ENCODE measurements at places on chromosomes 1 and 21.

GRCh38 chr1:212608959-212609700 lies 569 bp downstream of the ATF3 start:
- DNase-seq = peak; percentile 65

- no peak for DNase-seq
Measured at GRCh38 chr1:15937706-15938168, 38.2 kb downstream of the ZBTB17 start.

DNA sequence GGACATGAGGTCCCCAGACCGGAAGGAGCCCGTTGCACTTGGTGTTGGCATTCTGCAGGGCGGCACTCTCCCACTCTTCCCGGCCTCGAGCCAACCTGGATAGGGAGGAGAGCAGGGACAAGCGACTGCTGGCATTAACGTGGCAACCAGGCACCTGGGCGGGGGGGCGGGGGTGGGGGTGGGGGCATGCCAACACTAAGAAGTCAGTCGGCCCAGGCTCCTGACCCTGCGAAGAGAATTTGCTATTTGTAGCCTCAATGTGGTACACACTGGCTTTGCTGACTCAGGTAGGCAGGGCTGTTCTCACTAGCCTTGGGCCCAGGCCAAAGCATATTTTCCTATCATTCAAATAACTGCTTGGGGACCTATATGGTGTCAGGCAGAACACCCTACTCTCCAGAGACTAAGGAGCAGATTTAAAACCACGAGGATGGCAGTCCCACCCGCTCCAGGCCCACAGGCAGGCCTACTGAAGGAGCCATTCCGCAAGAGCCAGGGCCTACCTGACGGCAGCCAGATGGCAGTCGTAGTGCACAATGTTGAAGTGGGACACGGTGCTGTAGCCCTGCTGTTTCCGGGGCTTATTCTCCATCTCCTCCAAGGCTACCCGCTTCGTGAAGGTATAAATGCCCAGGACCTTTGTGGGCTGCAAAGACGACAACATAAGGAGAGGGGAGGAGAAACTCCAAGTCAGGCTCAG lies 123.7 kb downstream of the UBR4 start:
- no peak for DNase-seq

- no peak for DNase-seq
Measured at GRCh38 chr1:172163498-172164215, 256.8 kb upstream of the C1orf105 start.

DNA sequence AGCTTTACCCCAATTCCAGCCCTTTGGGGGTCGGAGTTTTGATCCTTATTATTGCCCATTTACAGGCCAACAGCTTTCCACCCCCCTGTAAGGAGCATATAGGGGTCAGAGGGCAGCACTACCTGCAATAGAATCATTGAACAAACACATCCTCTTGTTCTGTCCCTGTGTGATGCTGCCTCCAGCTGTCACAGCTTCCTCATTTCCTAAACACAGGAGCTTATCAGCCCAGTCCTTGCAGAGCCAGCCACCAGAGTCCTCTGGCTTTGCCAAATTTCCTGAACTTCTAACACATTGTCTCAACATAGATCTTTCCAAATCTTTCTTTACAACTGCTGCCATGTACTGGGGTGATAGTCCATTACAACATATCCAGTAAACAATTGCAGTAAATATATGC lies 32.8 kb upstream of the PTBP2 start:
- DNase-seq = no peak

DNA sequence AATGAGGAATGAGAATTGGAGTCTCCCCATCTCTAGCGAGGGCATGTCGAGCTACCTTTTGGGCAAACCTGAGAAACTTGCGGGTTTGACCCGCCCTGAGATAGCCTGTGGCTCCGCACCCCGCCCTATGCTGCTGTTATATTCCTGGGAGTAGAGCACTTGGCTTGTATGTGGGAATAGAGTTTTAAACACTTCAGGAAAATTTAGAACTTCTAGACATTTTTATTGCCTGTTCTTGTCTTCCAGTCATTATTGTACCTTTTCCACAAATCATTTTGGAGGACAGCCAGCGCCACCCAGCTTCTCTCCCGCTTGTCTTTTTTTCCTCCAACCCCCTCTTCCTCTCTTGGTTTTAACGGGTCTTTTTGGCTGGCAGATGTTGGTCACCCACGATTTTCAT lies 738 bp downstream of the GNPAT start:
- peak; percentile 52 for DNase-seq

- no peak for DNase-seq
Measured at GRCh38 chr1:55089683-55090082, 50.3 kb downstream of the PCSK9 start.

DNA sequence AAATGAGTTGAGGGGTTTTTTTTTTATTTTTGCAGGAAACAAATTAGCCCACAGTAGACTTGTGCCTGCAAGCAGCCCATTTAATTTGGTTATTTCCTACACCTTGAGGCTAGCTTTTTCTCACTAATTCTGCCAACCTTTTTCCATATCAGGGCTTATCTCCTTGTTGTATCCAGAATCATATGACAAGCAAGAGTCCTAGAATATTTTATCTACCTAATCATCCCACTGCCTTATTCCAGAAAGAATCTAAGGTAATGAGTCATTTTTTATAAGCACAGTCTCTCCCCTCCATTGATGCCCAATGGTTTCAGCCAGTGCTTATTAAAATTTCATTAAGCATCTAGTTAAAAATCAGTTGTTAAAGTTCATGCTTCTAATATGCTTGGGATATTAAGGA lies 324.1 kb downstream of the BARHL2 start:
- DNase-seq = no peak

GRCh38 chr1:173411835-173412742 lies 65.0 kb upstream of the PRDX6 start:
- no peak for DNase-seq

- no peak for DNase-seq
Measured at GRCh38 chr1:187275985-187276575, 447.3 kb downstream of the PLA2G4A start.

DNA sequence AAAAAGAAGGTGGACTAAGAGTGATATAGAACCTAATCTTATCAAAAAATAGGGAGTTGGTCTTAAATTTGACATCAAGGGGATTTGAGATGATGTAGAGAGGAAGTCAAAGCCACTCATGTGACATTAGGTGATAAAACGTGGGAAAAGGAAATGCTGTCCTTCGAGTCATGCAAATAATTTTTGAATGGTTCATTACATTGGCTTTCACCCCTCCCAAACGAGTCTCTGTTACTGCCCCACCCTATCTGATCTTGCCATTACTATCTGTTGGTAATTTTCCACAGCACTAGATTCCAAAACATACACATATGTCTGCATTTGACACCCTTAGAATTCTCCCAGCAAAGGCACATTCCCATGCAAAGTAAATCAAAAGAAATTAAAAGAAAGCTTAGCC lies 531.1 kb upstream of the ADAMTS5 start:
- no peak for DNase-seq

DNA sequence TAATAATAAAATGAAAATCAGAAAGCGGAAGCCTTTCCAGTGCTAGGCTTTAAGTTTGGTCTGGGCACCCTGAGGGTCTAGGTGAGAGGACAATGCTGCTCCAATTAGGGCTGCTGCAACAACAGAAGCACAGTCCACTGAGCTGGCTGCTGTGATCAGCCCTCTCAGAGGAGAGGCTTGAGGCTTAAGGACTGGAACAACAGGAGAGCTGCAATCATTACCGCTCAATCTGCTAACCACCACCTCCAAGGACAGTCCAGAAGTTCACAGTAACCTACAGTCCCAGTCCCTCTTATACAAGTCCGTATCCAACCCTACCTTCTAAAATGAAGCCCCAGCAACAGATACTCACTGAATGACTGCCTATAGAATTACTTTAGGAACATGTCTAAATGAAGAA lies 62.1 kb downstream of the USP24 start:
- DNase-seq = no peak

- DNase-seq = no peak
Measured at GRCh38 chr1:212267460-212267859, 17.8 kb upstream of the PPP2R5A start.

DNA sequence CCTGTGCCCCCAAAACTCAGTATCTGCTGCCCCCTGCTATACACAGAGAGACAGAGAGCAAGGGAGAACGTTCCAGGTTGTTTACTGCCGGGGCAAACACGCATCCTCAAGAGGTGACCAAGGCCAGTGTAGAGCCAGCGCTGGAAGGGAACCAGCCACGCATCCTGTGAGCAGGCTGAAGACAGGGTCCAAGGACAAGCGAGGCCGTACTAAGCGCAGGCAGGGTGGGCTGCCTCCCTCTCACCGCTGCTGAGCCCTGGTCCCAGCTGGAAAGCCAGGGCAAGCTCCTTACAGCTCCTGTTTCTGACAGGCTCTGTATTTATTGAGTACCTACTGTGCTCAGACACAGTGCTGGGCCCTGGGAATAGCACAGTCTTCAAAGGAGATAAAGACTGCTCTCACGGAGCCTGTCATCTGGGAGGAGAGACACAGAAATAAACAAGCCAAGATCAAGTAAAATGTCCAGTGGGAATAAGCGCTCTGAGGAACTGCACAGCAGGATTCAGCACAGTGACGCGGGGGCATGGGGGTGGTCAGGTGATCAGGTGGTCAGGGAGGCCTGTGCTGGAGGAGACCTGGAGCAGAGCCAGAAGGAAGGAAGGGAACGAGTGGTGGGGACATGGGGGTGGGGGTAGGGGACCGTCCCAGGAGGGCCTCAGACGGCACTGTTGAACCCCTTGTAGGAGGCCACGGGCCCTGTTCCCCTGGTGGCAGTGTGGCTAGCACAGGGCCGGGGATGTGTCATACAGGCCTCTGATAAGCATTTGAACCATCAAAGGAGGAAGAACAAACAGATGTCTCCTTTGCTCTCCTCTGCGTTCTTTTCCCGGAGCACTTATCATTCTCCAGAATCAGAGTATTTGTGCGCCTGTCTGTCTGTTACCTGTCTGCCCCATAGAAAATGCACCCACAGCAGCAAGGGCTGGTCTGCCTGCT lies 37.8 kb upstream of the EFHD2 start:
- no peak for DNase-seq

- DNase-seq = peak; percentile 37
Measured at GRCh38 chr1:224106568-224107281, 7.2 kb upstream of the FBXO28 start.

GRCh38 chr1:178684111-178684510 lies 40.9 kb upstream of the RALGPS2 start:
- no peak for DNase-seq

DNA sequence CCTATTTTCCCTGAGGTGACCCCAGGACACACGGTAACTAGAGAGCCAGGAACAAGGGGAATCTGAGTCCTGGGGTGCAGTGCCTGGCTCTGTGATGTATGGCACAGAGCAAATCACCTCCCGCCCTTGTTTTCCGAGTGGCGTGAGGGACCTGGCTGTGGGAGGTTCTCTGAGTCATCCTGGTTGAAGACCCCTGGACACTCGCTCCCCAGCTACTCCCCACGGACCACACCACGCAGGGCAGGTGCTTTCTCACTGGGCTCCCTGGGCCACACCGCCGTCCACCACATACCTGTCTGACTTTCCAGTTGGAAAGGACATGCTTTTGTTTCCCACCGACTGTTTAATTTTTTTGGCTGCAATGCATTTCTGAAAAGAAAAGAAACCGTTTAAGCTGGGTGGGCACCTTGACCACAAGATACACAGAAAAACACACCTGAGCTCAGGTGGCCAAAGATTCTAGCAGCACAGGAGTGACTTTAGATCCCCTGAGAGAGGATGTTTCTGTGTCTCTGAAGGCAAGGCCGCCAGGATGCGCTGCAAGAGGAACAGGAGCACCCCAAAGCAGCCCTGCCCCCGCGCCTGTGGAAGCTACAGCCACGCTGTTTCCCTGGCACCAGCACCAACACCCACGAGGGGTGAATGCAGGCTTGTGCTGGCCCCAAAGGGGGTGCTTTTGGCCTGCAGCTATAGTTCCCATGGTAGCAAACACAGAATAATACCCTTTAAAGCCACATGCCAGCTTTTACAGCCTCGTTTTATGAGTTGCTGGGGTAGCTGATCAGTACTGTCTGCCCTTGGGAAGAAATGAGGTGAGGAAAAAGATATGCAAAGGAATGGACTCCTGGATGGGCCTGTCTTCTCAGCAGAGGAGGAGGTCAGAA lies 8.1 kb upstream of the SRM start:
- DNase-seq = no peak

- no peak for DNase-seq
Measured at GRCh38 chr1:6600410-6601048, 2.1 kb downstream of the KLHL21 start.

DNA sequence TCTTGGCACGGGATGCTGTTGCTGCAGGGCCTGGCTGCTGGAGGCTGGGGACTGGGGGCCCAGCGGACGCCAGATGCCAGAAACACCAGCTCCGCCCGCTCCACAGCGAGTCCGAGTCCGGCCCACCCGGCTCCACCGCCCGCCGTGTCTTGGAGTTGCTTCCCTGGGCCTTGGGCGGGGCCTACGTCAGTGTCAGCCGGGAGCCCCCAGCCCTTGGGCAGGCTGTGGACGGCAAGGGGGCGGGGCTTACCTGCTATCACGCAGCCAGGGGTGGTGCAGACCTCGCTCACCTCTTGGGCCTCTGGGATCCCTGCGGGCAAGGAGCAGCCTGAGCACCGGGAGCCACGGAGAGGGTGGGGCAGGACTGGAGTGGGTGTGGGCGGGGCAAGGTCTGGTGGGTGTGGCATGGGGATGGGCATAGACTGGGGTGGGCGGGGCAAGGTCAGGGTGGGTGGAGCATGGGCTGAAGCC lies 21.8 kb downstream of the MMEL1 start:
- peak; percentile 81 for DNase-seq

DNA sequence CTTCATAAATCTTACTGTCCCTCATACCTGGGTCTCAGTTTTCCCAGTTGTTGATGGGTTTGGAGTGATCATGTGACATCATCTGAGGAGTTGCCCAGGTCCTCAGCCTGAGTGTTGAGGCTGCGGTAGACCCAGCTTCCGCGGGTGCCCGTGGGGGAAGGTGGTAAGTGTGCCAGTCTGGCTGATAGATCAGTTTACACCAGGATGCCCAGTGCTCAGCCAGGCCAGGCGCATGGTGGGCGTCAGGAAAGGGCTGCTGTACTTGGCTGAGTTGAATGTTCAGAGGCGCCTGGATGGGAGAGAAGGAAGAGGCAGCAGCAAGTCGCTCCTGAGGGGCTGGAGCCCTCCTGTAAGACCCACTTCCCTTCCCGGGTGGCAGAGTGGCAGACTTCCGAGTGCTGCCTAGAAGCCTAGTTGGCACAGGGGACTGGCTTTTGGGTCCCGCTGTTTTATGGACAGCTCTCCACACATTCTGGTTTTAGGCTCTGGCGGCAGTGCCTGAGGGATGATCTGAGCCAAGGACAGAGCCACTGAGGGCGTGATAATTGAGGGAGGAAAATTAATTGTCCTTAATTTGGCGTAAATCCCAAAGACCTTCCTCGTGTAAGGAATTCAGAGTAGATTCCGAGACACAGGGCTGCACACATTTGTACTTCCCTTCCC lies 35.8 kb downstream of the PTPRF start:
- no peak for DNase-seq

DNA sequence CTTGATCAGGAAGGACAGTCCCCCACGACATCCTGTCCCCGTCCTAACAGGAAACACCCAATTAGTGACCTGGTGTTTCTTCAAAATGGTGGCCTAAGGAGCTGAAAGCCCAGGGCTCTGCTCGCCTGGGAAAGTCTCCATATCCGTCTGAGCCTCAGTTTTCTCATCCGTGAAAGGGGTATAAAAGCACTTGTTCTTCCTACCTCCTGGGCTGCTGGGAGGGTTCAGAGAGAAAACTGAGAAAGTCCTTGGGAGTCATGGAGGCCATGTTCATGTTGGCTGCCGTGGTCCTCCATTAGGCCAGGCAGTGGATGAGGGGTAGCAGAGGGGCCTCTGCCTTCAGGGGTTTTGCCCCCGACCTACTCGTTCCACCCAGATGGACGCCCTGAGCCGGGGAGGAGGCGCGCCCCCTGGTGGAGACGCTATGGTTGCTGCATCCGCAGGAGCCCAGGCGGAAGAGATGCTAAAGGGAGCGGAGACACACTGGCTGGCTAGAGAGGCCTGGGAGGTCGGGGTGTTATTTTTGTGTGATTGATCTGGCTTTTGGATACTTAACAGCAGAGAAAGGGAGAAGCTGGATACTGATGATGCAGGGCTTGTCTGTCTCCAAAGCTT lies 113.5 kb downstream of the PRDM2 start:
- no peak for DNase-seq

Data from left colon (tissue), 2 donors.